Uterine smooth muscle cell (primary cell): ENCODE measurements at places on chromosomes 12 and 14. TPM values are rescaled to one million over a fixed set of nuclear protein-coding genes. Genes with fewer than 3 reads are reported as not detected.

PDE3A gene
- 1.4 and 1.7 TPM in 2 replicates for total RNA-seq

SYNE2 gene
- total RNA-seq: 19.9 and 27.4 TPM in 2 replicates

FOXJ2 gene
- total RNA-seq: 6.9 and 7.0 TPM in 2 replicates

RAB21 gene
- 23.9 and 45.7 TPM in 2 replicates for total RNA-seq

ADAMTS20 gene
- total RNA-seq: not detected in 2 replicates

P2RX2 gene
- not detected in 2 replicates for total RNA-seq

CLEC7A gene
- not detected in 2 replicates for total RNA-seq

TDRD9 gene
- total RNA-seq: 0.22 and 2.2 TPM in 2 replicates

GALNT9 gene
- total RNA-seq: 0.55 and 1.2 TPM in 2 replicates

PEX5 gene
- 30.1 and 31.9 TPM in 2 replicates for total RNA-seq

CLMN gene
- total RNA-seq: 0.22 and 0.50 TPM in 2 replicates

LALBA gene
- not detected in 2 replicates for total RNA-seq

ZFP36L1 gene
- 54.8 and 59.2 TPM in 2 replicates for total RNA-seq

MGAT4C gene
- total RNA-seq: under 0.01 TPM in 1 of 2 replicates, not detected in the other

IL31 gene
- total RNA-seq: not detected in 2 replicates

HPD gene
- 0.12 TPM in 1 of 2 replicates, not detected in the other for total RNA-seq

TAPBPL gene
- total RNA-seq: 7.1 and 12.1 TPM in 2 replicates

FOS gene
- total RNA-seq: 6.7 and 8.1 TPM in 2 replicates

KCNA1 gene
- under 0.01 TPM in 1 of 2 replicates, not detected in the other for total RNA-seq

RTL1 gene
- under 0.01 TPM in 2 replicates for total RNA-seq

SPTB gene
- total RNA-seq: under 0.01 TPM in 2 replicates

CLEC4C gene
- not detected in 2 replicates for total RNA-seq

KLRG1 gene
- 0.22 and 1.6 TPM in 2 replicates for total RNA-seq

CLEC2D gene
- total RNA-seq: 3.1 and 5.4 TPM in 2 replicates

C12orf50 gene
- total RNA-seq: under 0.01 TPM in 1 of 2 replicates, not detected in the other

SIX4 gene
- total RNA-seq: 8.2 and 17.4 TPM in 2 replicates

ERBB3 gene
- total RNA-seq: 0.11 and 0.75 TPM in 2 replicates

DACT1 gene
- total RNA-seq: 7.9 and 27.4 TPM in 2 replicates

TMEM132C gene
- not detected in 2 replicates for total RNA-seq

FERMT2 gene
- 107 and 157 TPM in 2 replicates for total RNA-seq

DIO2 gene
- 1.00 and 4.3 TPM in 2 replicates for total RNA-seq

OLR1 gene
- not detected in 2 replicates for total RNA-seq

VRTN gene
- not detected in 2 replicates for total RNA-seq

KCNC2 gene
- 0.50 TPM in 1 of 2 replicates, not detected in the other for total RNA-seq

KRT83 gene
- total RNA-seq: not detected in 2 replicates

FOXN4 gene
- not detected in 2 replicates for total RNA-seq

MAP1LC3B2 gene
- 0.22 and 1.00 TPM in 2 replicates for total RNA-seq

CMTM5 gene
- 0.22 and 0.50 TPM in 2 replicates for total RNA-seq

MAP3K9 gene
- total RNA-seq: 1.4 and 3.5 TPM in 2 replicates

NCKAP5L gene
- total RNA-seq: 14.3 and 24.4 TPM in 2 replicates

SERPINA10 gene
- under 0.01 TPM in 1 of 2 replicates, not detected in the other for total RNA-seq

GLIPR1L1 gene
- total RNA-seq: not detected in 2 replicates
